ENCODE measurements at places on chromosomes 5 and 9.

DNA sequence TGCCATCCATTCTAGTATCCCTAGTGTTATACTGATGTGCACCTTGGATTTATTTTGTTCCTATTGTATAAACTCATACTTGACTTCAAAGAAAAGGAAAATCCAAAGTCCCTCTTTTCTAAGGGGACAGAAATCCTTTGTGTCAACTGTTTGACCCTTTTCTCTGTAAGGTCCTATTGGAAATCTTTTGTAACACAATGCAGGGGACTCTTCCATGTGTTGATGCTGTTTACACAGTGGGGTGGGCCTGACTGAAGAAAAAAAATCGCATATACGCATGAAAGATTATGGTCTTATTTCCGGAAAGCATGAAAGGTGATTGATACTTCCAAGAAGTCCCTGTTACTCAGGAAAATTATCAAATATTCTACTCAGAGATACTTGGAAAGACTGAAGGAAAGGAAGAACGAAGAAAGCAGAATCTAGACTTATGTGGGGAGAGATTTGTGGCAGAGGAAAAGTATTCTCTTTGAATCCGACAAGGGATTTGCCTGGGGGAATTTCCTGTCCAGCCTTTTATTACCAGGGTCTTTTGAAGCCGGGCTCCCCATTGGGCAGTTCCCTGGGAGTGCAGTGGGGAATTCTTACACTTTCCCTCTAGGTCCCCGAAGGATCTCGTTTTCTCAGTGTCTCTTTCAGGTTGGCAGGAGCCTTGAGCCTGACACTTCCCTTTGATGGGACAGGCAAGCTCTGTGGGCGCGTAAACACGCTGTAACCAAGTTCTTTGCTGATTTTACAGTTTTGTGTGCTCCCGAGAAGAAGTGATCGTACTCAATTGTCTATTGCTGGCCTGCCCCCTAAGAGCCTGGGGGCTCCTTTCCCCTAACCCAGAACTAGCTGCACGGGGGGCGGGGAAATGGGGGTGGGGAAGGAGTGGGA is 779 bp upstream of the VCAN start:
- DNase-seq = no peak

DNA sequence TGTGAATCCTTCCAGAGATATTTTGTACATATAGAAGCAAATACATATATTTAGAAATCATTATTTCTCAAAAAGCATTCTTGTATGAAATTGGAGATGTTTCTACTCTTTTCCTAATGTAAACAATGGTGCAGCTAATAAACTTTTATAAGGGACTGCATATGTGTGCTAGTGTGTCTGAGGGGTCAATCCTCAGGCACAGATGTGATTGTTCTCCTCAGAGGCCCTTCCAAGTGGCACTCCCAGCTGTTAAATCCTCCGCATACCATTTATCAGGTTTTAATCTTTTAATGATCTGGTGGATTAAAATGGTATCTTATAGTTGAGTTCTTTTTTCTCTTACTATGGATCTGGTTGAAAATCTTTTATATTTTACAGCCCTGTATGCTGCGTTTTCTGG is 5.6 kb upstream of the OMD start:
- DNase-seq = no peak

DNA sequence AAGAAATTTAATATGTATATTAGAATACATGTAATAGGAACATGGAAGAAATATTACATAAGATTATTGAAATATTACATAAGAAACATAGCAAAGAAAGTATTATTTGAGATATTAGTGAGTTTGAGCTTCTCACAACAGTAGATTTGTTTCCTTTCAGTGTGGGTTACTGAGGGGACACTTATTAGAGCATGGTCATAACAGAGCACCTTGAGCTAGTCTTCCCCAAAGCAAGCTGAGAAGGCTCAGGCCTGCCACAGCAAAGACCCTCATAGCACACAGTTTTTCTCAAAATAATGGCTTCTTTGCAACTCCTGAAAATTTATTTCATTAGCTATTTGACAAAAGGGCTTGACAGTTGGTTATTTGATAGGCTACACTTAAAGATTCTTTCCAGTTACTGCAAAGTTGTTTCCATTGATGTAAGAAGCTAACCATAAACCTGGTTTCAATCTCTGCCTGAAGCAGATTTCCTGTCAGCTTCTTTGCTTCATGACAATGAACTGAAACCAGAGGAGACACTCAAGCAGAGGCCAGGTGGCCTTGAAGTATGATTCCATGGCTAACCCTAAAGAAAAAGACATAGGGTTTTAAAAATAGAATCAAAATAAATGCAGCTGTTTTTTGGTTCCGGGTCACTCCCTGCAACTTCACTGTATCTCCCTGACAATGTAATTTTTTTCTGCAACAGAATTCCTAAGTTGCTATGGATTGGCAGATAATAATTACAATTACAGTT is 68.6 kb downstream of the ERMP1 start:
- DNase-seq = no peak

GRCh38 chr5:147826361-147826760 is 5.1 kb downstream of the SPINK1 start:
- DNase-seq = no peak

- DNase-seq = no peak
Observed at GRCh38 chr9:134344068-134344799, 18.0 kb downstream of the RXRA start.

DNA sequence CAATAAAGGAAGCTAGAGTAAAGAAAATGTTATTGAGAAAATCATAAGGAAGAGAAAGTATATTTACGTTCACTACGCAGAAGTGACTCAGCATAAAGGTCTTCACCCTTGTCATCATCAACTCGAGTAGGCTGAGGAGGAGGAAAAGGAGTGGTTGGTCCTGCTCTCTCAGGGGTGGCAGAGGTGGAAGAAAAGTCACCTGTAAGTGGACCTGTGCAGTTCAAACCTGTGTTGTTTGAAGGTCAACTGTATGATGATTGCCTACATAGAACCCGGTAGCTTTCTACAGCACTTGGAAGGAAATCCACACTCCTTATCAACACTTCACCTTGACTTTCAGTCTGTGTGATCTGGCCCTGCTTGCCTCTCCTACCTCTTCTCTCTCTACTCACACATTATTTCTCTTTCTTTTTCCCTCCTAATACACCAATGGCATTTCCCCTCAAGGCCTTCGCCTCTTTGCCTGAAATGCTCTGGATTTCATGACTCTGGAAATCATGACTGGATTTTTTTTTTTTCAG is 109.3 kb upstream of the CPEB4 start:
- no peak for DNase-seq

DNA sequence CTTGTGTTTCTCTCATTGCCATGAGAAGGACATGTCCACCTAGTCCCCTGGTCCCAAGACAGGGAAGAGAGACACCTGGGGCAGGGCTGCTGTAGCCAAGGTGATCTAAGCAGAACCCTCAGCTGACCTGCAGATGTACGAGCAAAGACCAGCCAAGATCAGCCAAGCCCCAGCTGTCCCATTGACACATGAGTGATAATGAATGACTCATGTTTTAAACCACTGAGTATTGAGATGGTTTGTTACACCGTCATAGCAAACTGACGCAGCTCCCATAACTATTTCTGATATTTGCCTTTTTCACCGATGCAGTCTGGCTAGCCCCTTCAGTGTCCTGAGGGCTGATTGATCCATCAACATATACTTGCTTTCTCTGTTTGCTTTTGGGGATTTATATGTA is 6.7 kb downstream of the OR1K1 start:
- DNase-seq = no peak

- DNase-seq = no peak
Observed at GRCh38 chr5:140595538-140596300, 31.1 kb downstream of the SLC35A4 start.

GRCh38 chr9:69195668-69196067 is 21.6 kb downstream of the TJP2 start:
- no peak for DNase-seq

- DNase-seq = no peak
Observed at GRCh38 chr5:82894716-82895115, 182.5 kb downstream of the TMEM167A start.

GRCh38 chr9:78026416-78026815 is 5.2 kb downstream of the GNAQ start:
- no peak for DNase-seq

GRCh38 chr5:172565455-172565854 is 75.6 kb upstream of the NEURL1B start:
- no peak for DNase-seq

DNA sequence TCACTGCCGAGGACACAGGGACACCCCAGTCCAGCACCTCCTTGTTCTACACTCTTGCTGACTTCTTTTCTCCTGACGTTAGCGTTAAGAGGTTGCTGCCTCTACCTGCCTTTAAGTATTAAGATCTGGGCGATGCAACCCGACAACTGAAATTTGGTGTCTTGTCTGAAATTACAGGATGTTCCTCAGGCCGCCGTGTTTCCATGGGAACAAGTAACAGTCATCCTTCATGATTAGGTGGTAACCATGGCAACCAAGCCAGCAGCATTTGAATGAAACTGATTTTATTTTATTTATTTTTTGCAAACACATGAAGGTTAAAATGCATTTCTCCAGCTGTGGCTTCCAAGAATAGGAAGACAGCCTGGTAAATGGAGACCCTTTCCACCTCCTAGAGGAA is 20.8 kb downstream of the DAB2IP start:
- DNase-seq = no peak

GRCh38 chr9:70036641-70037040 is 7.0 kb upstream of the MAMDC2 start:
- no peak for DNase-seq

GRCh38 chr9:116020146-116020545 is 133.4 kb upstream of the PAPPA start:
- DNase-seq = no peak

DNA sequence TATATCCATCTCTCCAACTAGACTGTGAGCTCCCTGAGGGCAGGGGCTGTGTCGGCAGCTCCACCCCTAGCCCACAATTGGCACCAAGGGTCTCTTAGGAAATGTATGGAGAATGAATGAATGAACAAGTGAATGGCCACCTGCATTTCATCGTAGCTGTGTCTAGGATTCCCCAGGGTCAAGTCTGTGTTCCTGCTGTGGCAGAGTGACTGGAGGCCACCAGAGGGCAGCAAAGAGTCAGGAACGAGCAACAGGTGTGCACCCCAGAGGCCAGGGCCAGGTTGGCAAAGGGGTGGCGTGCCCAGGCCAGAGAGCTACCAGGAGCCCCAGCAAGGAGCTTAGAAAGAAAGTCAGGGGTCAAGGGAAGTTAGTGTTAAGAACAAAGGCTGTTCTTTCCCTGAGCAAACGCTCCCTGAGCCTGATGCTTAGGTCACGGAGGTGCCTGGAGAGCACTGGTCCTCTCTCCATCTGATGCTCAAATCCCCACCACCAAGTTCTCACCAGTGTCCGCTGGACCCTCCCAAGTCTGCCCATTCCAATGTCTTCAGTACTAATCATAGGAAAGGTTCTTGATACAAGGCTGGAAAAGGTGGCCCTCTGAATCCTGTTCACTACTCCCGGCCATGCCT is 160.7 kb downstream of the PAX5 start:
- DNase-seq = no peak

GRCh38 chr5:146565764-146566367 is 49.9 kb upstream of the GPR151 start:
- no peak for DNase-seq

- DNase-seq = no peak
Observed at GRCh38 chr5:78103232-78103918, 191.1 kb downstream of the AP3B1 start.

GRCh38 chr9:98974994-98975712 is 31.4 kb downstream of the COL15A1 start:
- DNase-seq = peak; percentile 20

DNA sequence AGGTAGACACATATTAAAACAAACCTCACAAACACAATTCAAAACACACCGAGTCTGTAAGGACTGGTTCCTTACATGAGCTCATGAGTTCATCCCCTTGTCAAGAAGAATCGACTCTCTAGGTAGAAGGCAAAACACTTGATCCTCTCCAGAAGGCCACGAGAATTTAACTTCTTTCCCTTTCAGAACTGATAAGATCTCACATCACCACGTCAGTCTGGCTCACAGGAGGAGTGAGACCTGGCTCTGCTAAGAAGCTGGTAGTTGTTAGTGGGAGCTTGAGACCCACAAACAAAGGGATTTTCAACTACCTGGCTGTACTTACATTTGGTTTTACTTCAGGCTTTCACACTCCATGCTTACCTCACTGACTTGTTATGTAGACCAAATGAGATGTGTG is 459.2 kb downstream of the ARHGEF28 start:
- DNase-seq = no peak

DNA sequence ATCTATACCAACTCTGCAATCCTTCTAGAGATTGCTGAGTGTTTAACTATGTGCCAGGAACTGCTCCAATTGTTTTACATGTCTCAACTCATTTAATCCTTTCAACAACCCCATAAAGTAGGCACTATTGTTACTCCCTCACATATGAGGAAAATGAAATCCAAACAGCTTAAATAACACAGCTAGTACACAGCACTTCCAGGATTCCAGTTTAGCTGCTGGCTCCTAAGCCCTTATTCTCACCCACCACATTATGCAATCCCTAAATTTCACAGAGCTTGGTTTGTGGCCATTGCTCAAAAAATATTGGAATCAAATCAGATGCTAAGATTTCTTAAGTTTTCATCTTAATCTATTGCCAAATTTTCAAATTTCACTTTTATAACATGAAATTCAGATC is 84.9 kb downstream of the PRELID2 start:
- no peak for DNase-seq

GRCh38 chr9:129338724-129339430 is 160.8 kb upstream of the IER5L start:
- DNase-seq = no peak

DNA sequence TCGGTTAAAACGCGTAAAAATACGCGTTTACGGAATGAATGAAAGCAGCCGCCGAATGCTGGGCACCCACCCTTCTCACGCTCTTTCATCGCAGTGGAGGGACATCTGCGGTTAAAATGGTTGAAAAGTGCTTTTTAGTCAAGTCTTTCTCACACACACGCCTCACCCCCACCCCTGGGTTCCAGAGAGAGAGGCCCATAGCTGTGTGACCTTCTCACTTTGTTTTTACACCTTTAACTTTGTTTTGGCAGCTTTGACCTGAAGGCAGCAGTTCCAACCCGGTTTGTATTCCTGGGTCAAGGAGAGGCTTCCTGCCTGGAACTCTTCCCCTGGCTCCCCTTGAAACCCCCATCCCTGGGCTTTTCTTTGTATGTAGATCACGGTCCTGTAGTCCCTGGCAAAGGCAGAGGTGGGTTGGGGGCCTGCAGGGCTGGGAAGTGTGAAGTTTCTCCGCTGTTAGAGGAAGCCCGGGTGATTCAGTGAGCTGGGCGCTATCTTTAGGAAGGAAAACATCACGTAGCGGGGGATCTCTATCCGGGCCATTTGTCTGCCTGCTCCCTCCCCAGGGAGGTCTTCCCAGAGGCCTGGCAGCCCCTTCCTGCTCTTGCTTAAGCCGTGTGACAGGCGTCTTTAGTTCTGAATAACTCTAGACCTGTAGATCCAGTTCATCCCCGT is 29.6 kb downstream of the SPRY4 start:
- no peak for DNase-seq

GRCh38 chr9:29006628-29007027 is 1433.3 kb upstream of the C9orf72 start:
- DNase-seq = no peak

DNA sequence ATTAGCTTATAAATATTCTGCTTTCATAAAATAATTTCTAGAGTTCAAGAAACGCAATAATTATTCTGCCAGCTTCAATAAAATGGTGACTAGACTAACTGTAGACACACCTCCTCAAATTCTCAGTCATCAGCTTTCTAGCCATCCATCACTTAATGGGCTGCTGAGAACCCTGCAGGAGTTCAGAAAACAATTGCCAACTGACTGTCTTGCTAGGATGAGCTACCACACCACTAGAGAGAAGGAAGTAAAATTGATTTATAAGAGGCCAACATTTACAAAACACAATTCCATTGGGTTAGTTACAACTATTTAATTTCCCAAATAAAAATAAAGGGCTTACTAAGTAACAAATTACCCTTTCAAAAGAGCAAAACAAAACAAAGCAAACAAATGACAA is 126.5 kb upstream of the PAPPA start:
- no peak for DNase-seq

All from cortex of kidney (tissue), 1 donor.